ENCODE measurements at places on chromosomes 5 and 9.

DNA sequence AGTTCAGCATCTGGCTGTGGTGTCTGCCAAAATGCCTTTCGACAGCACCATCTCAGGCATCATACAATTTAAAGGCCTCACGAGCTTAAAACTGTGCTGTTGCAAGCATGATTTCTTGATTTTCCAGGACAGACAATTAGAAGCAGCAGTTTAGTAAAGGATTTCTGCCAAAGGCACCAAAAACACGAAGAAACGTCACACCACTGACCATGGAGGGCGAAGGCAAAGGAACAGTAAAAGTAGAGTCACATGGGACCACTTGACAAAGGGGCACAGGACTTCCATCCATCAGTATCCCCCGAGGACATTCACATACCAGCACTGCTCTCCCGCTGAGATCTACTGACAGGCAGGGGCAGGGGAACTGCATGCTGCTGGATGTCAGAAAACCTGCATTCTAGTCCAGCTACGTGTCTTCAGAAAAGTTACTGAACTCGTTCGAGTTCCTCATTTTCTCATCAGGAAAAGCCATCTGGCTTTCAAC is 70.4 kb upstream of the FBXW11 start:
- DNase-seq: no peak

GRCh38 chr5:63854076-63854475 is 108.2 kb downstream of the HTR1A start:
- no peak for DNase-seq

GRCh38 chr5:99239826-99240360 is 311.1 kb upstream of the CHD1 start:
- DNase-seq: no peak

DNA sequence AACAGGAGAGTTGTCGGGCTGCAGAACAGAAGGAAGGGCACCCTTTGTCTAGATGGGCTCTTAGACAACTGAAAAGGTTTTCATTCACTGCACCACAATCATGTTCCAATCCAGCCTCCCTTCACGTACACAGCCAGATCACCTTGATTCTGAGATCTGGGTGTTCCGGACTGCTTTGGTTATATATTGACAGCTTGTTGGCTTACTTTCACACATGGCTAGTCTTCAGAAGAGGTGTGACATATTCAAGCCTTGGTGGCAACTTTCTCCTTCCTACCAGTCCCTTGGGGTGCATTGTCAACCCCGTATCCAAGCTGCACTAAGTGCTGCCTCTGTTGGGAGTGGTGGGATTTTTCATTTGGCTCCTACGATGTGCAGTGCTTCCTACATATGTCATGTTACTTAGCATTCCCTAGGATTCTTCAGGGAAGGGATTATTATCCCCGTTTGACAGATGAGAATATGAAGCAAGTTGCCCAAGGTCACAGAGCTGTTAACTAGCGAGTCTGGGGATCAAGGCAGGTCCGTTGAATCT is 100.6 kb downstream of the LIFR start:
- no peak for DNase-seq

- DNase-seq: no peak
Measured at GRCh38 chr5:119745976-119746375, 116.6 kb downstream of the FAM170A start.

DNA sequence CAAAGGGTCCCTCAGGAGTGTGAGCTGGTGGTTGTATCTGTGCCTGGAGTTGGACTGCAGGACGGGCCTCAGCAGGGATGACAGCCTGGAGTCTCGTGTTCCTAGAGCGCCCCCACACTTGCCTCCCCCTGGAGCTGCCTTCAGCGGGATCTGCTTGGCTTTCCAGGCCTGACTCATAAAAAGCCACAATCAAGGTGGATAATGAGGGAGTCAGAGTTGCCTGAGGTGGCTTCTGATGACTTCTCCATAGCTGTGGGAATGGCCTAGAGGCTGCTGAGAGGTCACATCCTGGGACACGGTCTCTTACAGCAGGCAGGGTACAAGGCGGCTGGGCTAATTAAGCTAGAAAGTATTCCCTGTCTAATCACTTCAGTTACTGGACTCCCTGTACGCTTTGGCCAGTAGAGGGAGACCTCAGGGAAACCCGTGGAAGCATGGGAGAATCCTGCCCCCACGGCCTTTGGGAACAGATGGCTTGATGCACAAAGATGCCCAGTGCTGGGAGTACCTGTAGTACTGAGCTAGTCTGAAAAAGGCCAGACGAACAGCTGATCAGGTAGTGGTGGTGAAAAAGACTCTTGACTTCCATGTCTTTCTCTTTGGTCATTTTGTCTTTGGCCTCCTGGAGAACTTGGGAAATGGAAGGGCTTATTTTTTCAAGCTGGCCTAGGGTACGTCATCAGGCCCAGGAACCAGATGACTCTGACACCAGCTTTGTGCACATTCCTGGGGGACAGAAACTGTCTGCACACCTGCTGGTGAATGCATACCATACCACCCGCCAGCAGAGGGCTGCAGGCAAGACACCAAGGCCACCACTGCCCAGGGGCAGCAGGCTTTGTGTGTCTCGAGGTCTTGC is 16.1 kb upstream of the FRRS1L start:
- no peak for DNase-seq
